Fibroblast of skin of left quadriceps (primary cell): ENCODE measurements at places on chromosomes 13 and 19.

- no peak for DNase-seq
Measured at GRCh38 chr13:105702441-105702840, 833.0 kb downstream of the EFNB2 start.

- DNase-seq, result no peak
Measured at GRCh38 chr19:38839816-38840582, 8.4 kb upstream of the ECH1 start.

DNA sequence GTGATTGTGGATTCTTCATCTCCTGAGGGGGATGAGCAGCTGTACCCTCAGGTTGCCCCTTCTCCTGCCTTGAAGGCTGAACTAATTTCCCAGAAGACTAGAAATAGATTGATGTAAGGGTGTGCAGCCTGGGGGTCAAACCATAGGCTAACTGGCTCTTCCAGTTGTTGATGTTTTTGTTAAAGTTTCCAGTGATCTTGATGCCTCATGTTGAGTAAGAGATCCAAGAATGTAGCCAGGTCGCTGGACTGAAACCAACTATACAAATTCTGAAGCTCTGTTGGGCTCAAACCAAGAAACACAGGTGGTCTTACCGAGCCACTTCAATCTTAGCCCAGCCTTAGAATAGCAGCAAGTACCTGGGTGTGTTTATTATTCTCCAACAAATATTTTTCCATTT, 391.8 kb downstream of the KLF5 start:
- no peak for DNase-seq

- DNase-seq, result no peak
Measured at GRCh38 chr13:23377579-23377978, 55.9 kb downstream of the SACS start.

GRCh38 chr13:32881777-32882145, 134.5 kb upstream of the KL start:
- DNase-seq, result no peak

GRCh38 chr19:46412650-46413261, 608 bp downstream of the CCDC8 start:
- no peak for DNase-seq
